Chondrocyte (in vitro differentiated cells): ENCODE measurements at places on chromosomes 12 and 14.
A peak's percentile ranks its signal among the peaks of the same experiment; 100 is the strongest.

GRCh38 chr12:116339062-116339461 is 61.6 kb upstream of the MED13L start:
- DNase-seq, result no peak

DNA sequence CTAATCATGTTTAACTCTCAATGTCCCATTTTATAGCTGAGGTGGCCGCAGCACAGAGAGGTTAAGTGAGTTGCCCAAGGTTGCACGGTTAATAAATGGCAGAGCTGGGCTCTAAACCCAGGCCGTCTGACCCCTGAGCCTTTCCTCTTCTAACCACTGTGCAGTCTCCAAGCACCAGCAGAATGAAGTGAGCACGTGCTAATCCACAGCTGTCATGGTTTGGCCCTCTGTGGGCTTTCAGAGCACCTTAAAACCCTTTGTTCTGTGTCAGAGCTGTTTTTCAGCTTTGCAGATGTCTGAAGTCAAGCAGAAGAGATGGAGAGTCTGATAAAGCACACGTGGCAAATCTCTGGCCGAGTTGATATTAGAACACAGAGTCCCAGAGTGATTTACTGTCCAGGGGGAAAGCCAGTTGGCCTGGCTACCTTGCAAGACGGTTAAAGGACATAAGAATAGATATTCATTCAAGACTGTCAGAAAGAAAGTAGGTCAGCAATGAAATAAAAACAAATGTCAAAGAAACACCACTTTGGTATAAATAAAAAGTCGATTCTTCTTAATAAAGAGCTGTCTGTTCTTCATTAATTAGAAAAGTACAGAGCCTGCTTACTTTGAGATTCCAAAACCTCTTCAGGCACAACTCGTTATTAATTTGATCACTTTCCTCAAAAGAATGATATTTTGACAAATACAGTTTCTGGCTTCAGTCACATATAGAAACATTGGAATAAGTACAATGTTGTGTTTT is 107.3 kb downstream of the CRADD start:
- no peak for DNase-seq

DNA sequence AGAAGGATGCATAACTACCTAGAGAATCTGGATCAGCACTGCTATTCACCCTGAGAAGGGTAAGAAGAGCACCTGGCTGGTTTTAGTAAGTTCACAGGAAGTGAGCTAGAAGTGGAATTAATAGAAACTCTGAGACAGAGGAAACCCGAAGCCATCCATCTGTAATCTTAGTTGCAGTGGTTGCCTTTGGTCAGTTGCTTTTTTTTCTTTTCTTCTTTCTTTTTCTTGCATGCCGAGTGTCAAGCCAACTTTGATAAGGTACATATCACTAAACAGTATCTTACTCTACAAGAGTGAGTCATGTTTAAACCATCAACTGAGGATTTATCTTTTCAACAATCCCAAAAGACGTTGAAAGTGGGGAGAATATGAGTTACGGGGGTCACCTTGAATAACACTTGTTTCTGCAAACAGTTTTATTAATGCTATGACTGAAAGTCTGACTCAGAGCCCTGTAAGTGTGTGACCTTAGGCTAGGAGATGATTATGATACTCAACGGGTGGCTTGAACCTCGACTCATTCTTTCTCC is 26.7 kb downstream of the C12orf75 start:
- DNase-seq, result no peak

DNA sequence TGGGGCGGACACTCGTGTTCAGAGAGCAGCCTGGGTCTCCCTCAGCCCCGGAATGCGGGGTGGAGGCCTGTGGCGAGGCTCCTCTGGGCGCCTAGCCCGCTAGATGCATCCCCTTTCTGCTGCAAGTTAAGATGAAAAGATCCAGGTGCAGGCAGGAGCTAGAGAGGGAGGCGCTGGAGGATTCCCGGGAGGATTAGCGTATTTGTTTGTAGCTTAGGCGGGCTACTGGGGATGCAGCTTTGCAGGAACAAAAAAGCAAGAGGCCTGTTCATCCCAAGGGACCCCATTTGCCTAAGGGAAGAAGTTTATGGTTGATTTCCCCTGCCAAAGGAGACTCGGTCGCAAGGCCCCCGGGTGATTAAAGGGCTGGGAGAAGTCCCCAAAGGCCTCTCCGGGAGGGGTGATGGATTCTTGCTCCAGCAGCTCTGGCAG is 824 bp downstream of the CCDC177 start:
- DNase-seq, result no peak

- no peak for DNase-seq
Observed at GRCh38 chr12:66352197-66352596, 49.9 kb downstream of the HELB start.

GRCh38 chr14:43410631-43411030 is 1096.5 kb downstream of the FSCB start:
- DNase-seq, result no peak

GRCh38 chr14:64723691-64724577 is 19.7 kb downstream of the PLEKHG3 start:
- peak; percentile 42 for DNase-seq

DNA sequence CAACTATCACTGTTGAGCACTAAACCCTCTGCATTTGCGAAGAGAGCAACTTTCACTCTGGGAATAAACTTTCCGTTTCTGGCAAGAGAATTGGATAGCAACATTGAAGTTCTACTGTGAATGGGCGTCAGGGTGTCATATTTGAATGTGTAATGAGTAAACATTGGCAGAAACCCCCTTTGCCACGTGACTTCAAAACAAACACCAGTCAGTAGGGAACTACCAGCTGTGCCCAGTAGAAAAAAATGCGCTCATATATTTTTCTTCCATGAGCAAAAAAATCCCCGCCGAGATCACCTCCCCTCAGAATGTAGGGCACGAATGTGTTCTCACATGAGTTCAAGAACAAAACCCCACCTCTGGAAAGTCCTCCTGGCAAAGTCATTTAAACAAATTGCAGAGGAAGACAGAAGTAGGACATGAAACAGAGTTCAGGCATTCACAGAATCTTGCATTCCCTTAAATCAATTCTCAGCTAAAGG is 80.6 kb downstream of the BTG1 start:
- DNase-seq, result no peak

DNA sequence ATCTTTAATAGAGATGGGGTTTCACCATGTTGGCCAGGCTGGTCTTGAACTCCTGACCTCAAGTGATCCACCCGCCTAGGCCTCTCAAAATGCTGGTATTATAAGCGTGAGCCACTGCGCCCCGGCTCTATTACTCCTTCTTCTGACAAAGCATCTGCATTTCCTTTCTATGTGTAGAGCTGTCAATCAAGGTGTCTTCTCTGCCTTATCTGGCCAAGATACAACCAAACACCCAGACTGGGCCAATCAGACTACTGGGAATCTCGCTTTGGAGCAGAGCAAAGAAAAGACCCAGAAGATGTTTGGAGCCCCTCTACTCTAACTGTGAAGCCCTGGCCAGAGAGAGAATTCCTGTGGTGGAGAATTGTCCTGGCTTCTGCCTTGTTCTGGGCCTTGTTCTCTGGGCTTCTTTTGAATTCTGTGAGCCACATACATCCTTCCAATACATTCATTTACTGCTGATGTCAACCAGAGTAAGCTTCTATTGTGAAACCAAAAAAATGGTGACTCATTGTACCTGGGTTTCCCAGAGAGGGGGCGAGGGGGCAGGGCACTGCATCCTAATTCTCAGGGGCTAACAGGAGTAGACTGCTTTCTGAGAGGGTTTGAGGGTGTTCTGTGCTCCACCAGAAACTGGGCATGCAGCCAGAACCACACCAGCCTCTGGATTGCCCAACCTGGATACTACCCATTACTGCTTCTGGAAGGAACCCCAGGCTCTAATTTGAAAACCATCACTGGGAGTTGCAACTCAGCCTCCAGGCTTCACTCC is 18.8 kb upstream of the FLVCR2 start:
- no peak for DNase-seq

GRCh38 chr12:2039034-2039433 is 13.8 kb upstream of the CACNA1C start:
- DNase-seq, result no peak

DNA sequence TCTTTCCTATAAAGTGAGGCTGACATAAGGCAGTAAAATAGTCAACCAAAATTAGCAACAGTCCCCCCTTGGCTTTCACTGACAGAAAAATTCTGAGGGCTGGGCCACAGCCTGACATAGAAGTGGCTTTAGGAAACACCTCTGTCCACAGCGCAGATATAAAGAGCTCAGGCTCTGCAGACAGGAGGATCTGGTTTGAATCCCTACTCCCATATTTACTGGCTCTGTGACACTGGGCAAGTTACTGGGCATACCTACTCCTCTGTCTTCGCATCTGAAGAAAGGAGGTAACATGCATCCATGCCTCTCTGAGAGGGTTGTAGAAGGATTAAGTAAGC is 95.3 kb downstream of the STXBP6 start:
- DNase-seq, result no peak

GRCh38 chr12:87809916-87810315 is 219.3 kb downstream of the C12orf50 start:
- no peak for DNase-seq

- DNase-seq, result no peak
Observed at GRCh38 chr14:31941487-31941886, 135.6 kb upstream of the ARHGAP5 start.

DNA sequence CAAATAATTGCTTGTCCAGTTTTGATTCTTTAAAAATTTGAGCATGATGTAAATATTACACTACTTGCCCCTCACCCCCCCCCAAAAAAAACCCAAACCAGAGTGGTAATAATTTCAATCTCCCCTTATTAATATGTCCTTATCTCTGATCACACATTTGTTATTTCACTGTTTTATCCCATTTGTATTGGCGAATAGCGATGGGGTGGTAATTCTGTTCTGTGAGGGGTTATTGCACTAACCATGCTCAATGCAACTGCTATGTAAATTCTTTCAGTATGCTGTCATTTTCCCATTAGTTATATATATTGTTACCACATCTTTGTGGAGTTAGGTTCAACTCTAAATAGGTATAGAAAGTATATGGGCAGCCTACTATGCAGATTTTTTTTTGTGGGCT is 1.1 kb downstream of the RIMKLB start:
- no peak for DNase-seq

GRCh38 chr12:75489187-75489586 is 8.6 kb downstream of the GLIPR1 start:
- no peak for DNase-seq

DNA sequence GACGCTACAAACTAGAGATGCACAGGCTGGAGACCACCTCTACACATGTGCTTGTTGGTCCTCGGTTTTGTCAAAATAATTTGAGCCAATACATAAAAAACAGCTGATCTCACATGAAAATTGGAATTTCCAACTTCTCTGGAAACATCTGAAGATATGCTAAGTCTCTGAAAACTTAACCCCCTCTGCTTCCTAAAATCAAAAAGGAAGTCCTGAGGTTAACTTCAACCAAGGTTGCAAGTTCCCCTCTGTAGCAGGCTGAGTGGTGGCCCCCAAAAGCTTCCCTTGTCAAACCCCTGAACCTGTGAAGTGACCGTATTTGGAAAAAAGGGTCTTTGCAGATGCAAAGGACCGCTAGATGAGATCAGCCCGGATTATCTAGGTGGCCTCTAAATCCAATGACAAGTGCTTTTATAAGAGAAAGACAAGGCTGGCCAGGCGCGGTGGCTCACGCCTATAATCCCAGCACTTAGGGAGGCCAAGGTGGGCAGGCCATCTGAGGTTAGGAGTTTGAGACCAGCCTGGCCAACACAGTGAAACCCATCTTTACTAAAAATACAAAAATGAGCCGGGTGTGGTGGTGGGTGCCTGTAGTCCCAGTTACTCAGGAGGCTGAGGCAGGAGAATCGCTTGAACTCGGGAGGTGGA is 32.0 kb upstream of the VPS37B start:
- DNase-seq, result no peak

DNA sequence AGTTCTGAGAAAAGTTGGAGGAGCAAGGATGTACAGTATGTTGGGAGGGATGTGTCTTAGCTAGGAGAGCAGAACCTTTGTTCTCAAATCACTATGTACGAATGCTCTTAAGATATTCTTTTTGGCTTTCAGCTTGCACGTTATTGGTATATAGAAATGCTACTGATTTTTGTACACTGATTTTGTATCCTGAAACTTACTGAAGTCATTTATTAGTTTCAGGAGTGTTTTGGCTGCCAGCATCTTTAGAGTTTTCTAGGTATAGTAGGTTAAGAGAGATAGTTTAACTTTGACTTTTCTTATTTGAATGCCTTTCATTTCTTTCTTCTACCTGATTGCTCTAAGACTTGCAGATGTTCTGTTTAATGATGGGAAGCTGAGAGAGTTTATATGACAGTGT is 442.8 kb upstream of the FBXO33 start:
- DNase-seq, result no peak

DNA sequence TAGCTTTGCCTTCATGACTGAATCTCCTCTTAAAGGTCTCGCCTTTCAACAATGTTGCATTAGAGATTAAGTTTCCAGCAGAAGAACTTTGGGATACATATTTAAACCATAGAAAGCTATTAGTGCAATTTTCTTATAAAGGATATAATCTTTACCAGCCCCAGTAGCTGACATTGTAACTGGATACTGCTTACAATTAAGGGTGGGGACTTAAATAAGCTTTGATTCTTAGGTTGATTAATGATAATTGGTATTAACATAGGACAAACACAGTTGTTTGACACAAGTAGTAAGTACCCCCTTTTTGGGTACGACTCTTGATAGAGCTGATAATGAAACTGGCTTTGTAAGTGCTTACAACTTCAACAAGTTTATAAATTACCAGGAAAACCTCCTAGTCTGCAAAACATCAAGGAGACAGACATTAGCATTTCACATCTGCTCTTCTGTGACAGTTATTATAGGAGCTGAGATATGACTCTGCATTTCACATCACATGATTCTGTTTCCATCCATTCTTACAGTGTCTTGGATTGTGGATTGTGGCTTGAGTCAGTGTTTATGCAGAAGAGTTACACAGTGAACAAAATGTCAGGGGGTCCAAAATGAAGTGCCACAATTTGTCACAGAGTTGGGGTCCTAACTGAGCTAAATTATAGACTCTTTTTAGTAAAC is 249.1 kb upstream of the E2F7 start:
- no peak for DNase-seq

DNA sequence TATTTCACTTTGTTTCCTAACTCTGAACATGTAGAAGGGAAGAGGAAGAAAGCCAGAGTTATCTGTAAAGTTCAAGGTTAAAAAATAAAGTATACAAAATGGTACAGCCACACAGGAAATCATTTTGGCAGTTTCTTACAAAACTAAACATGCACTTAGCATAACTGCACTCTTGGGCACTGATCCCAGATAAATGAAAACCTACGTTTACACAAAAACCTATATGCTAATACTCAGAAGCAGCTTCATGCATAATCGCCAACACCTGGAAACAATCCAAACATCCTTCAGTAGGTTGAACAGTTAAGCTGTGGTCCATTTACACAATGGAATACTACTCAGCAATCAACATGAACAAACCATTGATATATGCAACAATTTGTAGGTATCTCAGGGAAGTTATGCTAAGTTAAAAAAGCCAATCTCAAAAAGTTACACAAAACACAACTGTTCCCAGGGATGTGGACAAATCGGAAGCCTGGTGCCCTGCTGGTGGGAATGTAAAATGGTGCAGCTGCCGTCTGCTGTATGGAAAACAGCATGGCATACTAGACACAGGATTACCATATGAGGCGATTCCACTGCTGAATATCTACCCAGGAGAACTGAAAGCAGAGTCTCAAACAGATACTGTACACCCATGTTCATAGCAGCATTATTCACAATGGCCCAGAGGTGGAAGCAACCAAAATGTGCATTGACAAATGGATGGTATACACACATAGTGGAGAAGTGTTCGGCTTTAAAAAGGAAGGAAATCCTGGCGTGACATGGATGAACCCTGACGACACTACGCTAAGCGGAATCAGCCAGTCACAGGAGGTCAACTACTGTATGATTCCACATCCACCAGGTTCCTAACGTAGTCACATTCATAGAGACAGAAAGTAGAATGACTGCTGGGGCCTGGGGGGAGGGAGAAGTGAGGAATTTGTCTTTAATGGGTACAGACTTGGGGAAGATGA is 37.7 kb downstream of the NRDE2 start:
- no peak for DNase-seq
